ENCODE measurements at places on chromosomes 7 and 10.
A peak's percentile ranks its signal among the peaks of the same experiment; 100 is the strongest.

- DNase-seq: no peak
These were observed 159.7 kb downstream of the RNF216 start for GRCh38 chr7:5621776-5622175.

- DNase-seq: no peak
These were observed 329.9 kb upstream of the CELF2 start for GRCh38 chr10:10687751-10688150.

DNA sequence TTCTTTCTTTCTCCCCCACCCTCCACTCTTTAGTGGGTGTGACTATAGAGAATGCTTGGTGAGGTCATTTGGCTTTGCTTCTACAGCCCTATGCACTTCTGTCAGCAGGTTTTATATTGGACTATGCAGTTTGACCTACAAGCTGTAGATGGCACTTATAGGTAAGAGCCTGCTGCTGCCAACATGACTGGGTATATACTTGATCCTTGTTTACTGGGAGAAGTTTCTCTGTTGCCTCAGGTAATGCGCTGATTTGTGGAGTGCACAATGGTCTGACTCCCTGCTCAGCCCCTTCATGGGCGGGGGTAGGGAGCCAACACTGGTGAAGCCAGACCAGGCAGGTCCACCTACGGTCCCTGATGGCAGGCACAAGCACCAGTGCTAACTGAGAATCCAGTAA is 33.7 kb upstream of the C7orf33 start:
- peak; percentile 16 for DNase-seq

GRCh38 chr7:16526742-16527540 is at the start of gene LRRC72:
Gene LRRC72, plus strand, starts transcription at chr7:16526825. Its CDS starts 128 bp downstream, at chr7:16526953.
- no peak for DNase-seq

GRCh38 chr7:103149808-103150180 is 895 bp upstream of the NAPEPLD start:
- no peak for DNase-seq

DNA sequence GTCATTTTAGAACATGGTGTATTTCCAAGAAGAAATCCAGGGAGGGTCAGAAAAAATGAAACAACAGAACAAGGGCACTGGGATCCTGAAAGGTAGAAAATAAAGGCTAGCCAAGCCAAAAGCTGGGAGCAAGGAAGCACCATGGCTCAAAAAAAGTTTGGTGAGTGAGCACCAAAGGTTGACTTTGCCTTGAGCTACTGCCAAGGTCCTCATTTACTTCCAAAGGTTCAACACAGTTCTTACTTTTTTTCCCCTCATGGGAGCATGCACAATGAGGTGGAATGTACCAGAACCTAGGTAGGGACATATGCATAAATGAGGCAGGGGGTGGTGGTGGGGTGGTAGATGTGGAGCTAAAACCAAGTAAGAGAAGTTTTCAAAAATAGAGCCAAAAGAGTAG is 182.8 kb downstream of the CPEB3 start:
- no peak for DNase-seq

GRCh38 chr10:62655337-62655994 is 149.1 kb upstream of the ADO start:
- DNase-seq: no peak

- DNase-seq: no peak
These were observed 6.5 kb downstream of the NACAD start for GRCh38 chr7:45082031-45082830.

DNA sequence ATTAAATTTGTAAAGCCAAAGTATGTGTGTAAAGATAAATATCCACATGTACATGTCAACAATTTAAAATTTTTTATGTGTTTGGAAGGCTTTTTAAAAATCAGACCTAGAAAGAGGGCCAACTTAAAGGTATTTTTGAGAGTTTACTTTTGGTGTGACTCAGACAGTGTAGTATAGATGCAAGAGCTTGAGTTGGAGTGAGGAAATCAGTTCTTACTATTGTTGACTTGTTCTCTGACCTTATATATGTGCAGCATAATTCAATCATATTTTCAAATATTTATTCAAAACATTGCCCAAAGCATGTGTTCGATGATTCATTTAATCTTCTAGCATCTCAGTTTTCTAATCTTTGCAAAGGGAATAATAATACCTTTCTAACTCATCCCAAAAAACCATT is 243.7 kb upstream of the PRKCQ start:
- DNase-seq: no peak

GRCh38 chr7:100212631-100213286 is 7.0 kb upstream of the PVRIG start:
- no peak for DNase-seq

GRCh38 chr7:1093916-1094508 is 6.1 kb downstream of the GPER1 start:
- no peak for DNase-seq

DNA sequence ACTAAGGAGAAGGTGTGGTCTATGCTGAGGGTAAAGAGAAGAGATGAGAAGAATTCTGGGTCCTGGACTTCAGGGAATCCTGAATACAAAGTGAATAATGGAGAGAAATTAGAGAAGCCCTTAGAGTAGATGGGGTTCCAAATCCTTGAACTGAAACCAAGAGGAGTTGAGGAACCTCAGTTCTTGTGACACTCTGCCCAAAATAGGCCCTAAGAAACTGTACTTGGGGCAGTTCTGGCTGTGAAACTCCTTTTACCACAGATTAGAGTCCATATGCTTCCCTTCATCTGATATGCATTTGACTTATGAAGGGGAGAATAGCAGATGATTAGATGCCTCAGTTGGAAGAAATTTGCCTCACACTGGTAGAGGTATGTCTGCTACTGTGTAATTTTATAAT is 19.0 kb downstream of the TES start:
- no peak for DNase-seq
